MCF 10A (cell line): ENCODE measurements at places on chromosomes 1 and 21. TPM values are rescaled to one million over a fixed set of nuclear protein-coding genes. Genes with fewer than 3 reads are reported as not detected.

DYRK3 gene
- 45.4 and 58.5 TPM in 2 replicates for total RNA-seq

DNA sequence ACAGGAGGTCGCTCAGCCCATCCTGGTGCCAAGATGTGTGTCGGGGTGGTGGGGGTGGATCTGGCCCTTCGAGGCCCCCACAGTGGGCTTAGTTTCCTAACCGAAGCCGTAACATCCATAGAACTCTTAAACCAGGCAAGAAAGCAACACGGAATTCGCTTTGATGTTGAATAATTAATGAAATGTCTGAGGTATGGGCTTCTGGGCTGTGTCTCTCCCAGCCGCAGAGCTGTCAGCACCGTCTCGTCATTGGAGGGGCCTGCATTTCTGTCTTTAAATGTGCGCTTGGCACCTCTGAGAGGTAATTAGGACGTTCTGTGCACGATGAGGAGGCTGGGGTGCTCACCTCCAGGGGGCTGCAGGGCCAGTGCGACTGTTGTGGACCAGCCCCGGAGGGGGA is 13.3 kb upstream of the PLCH2 start:
- H3K27me3 ChIP-seq: no peaks in the 10 kb centered on the region
- H3K4me3 ChIP-seq: no peak overlapping the region
- peaks cover 6% of the 10 kb centered on the region for H3K4me1 ChIP-seq
- no peak overlapping the region for H3K27ac ChIP-seq
- peaks cover 5% of the 10 kb centered on the region for H3K36me3 ChIP-seq
- no peak for DNase-seq

SLAMF6 gene
- total RNA-seq: not detected in 2 replicates

GRCh38 chr1:234771642-234772344 is 161.8 kb upstream of the IRF2BP2 start:
- H3K27me3 ChIP-seq: no peaks in the 10 kb centered on the region
- H3K36me3 ChIP-seq: no peaks in the 10 kb centered on the region
- peak overlapping the region; percentile 51 for H3K4me3 ChIP-seq
- peak overlapping the region; percentile 95 for H3K27ac ChIP-seq
- peaks cover 29% of the 10 kb centered on the region for H3K4me1 ChIP-seq
- no peak for DNase-seq

GRCh38 chr1:212485913-212486618 is 53.3 kb downstream of the NENF start:
- peak; percentile 98 for DNase-seq
- no peaks in the 10 kb centered on the region for H3K36me3 ChIP-seq
- H3K27ac ChIP-seq: peak overlapping the region; percentile 97
- peak overlapping the region; percentile 10 for H3K4me3 ChIP-seq
- no peaks in the 10 kb centered on the region for H3K27me3 ChIP-seq

DNA sequence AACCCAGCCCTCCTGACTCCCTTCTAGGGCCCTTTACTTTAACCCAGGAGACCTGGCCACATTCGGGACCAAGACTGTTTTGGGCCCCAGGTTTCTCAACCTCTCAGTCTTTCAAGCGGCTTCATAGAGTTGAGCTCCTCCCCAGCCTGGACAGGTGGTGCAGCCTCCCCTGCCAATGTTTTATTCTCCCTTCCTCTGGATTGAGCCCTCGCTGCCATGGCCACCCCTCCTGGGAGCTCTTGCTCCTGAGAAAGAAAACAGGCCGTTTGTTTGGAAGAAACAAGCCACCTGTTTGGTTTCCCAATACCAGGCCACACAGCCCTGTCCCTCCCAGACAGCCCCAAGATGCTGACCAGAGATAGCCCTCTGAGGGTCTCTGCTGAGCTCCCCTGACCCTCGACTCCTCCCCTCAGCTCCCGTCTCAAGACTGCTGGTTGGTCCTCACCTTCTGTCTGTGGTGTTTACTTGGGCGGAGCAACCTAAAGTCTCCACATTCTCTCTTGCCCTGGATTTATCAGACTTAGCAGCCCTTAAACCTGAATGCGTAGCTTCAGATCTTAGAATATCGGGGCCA is 3.3 kb downstream of the TMEM51 start:
- DNase-seq: no peak
- H3K4me3 ChIP-seq: no peak overlapping the region

- H3K4me1 ChIP-seq: peaks cover 19% of the 10 kb centered on the region
- no peak overlapping the region for H3K4me3 ChIP-seq
- no peaks in the 10 kb centered on the region for H3K27me3 ChIP-seq
Observed at GRCh38 chr1:53292690-53293089, 35.2 kb downstream of the LRP8 start.

CELA3B gene
- total RNA-seq: not detected in 2 replicates

- H3K36me3 ChIP-seq: peaks cover 13% of the 10 kb centered on the region
- H3K27me3 ChIP-seq: no peaks in the 10 kb centered on the region
- DNase-seq: no peak
- peak overlapping the region; percentile 69 for H3K4me3 ChIP-seq
- peaks cover 26% of the 10 kb centered on the region for H3K4me1 ChIP-seq
Observed at GRCh38 chr1:2290171-2290578, 62.1 kb downstream of the SKI start.

KIF26B gene
- 1.6 and 3.1 TPM in 2 replicates for total RNA-seq

DNA sequence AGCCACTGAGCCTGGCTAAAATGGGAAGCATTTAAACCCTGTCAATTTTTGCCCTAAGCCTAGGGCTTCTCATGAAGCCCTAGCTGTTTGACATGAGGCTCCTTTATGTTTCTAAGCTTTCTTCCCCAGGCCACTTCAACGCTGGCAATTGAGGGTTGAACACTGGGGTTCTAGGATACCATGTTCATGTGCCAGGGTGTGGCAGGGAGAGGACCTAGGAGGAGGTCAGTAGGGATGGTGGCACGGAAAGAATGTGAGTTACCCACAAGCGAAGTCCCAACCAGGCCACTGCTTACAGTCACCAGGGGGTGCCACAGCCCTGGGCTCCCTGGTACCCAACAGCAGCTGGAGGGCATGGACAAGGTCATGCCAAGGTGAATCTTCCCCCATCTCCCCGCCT is 90.8 kb upstream of the AJAP1 start:
- H3K27ac ChIP-seq: no peak overlapping the region
- H3K27me3 ChIP-seq: no peaks in the 10 kb centered on the region
- no peaks in the 10 kb centered on the region for H3K36me3 ChIP-seq
- DNase-seq: no peak
- H3K4me1 ChIP-seq: no peaks in the 10 kb centered on the region

LCE6A gene
- not detected in 2 replicates for total RNA-seq

KCNK2 gene
- total RNA-seq: 2.9 and 5.7 TPM in 2 replicates

DNA sequence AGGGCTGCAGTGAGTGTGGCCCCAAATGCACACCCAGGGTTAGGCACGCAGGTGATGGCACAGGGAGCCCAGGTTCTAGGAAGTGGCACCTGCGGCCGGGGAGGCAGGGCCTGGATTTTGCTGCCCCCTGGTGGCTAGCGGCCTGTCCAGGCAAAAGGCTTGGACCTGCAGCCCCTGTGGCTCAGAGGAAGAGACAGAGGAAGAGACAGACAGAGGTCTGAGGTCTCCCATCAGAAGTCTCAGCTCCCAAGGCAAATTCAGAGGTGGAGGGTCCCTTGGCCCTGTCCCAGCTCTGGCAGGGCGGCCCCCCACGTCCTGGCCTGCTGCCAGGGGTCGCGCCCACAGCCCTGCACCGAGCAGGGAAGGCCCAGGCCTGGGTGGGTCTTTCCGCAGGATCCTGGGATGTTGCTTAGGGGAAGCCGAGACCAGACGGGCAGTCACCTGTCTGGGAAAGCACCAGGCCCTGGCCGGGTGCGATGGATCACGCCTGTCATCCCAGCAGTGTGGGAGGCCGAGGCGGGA is 8.0 kb upstream of the TNFRSF14 start:
- DNase-seq: peak; percentile 78
- peaks cover 5% of the 10 kb centered on the region for H3K4me1 ChIP-seq
- peak overlapping the region; percentile 75 for H3K4me3 ChIP-seq
- no peak overlapping the region for H3K27ac ChIP-seq

FCN3 gene
- total RNA-seq: not detected in 2 replicates

DNA sequence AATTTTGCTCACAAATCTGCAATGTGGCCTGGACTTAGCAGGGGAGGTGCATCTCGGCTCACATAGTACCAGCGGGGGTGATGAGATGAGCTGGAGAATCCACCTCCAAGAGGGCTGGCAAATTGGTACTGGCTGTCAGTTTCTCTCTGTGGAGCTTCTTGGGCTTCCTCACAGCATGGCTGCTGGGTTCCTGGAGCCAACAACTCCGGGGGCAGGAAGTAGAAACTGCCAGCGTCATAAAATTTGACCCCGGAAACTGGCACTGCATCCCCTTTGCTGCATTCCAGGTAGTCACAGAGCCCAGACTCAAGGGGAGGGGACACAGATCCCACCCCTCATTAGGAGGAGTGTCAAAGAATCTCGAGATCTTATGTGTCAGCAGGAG is 17.0 kb upstream of the TNFRSF1B start:
- H3K27ac ChIP-seq: no peak overlapping the region
- H3K27me3 ChIP-seq: peaks cover 10% of the 10 kb centered on the region
- no peak for DNase-seq
